ENCODE measurements at places on chromosomes 6 and 20. TPM values are rescaled to one million over a fixed set of nuclear protein-coding genes. Genes with fewer than 3 reads are reported as not detected.

The BNIP5 gene
- not detected for total RNA-seq

The BANF2 gene
- total RNA-seq: not detected

GRCh38 chr20:52787962-52788361 is 184.2 kb upstream of the TSHZ2 start:
- no peak for DNase-seq

The RIPPLY2 gene
- total RNA-seq: not detected

The CRISP3 gene
- not detected for total RNA-seq

The RAET1L gene
- not detected for total RNA-seq

DNA sequence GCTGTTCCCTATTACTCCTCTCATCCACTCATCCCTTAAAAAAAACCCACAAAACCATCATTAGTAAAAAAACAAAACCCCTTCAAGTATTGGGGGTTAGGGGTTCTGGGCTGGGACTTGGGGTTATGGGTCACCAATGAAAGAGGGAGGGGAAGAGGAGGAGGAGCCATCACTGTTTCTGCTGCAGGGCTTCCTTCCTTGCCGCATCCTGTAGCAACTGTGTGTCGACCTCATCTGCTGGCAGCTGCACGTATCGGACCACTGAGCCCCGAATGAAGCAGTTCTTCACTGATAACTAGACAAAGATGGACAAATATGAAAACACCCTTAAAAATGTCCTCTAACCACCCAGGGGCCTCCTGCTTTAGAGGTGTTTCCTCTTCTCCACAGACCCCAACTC is 2.0 kb upstream of the VARS1 start:
- DNase-seq: no peak

The POU5F1 gene
- total RNA-seq: not detected

DNA sequence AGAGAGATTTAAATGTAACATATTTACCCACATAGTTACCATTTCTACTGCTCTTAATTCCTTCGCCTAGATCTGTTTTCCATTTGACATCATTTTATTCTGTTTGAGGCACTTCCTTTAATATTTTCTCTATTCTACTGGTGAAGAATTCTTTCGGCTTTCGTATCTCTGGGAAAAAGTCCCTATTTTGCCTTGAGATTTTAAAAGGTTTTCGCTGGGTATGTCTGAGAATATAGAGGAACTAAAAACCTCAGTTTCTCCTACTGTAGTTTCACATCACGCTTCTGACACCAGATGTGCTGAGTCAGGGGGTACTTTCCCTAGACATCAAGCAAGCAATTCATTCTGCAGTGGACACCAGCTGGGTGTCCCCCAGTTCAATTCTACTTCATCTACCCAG is 61.7 kb downstream of the E2F3 start:
- no peak for DNase-seq

The TREM2 gene
- not detected for total RNA-seq

The RUNX2 gene
- 19.2 TPM for total RNA-seq

The SHLD1 gene
- 8.3 TPM for total RNA-seq

DNA sequence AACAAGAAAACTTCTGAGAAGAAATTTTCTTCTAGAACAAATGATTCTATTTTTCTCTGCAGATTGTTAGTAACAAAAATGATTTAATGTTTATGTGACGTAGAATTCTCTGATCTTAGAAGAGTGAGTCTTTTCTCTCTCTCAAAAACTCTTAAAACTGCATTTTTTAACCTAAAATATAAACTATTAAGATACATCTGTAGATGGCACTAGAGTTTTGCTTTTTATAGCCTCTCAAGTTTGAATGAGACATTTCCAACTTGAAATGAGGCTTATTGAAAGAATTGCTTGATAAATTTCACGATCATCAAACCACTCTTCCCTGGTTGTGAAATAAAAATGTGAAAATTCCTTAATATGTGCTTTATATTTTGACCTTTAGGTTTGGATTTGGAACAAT is 53.8 kb downstream of the PHF3 start:
- no peak for DNase-seq

The FAM162B gene
- not detected for total RNA-seq

GRCh38 chr20:49602345-49603208 is 34.6 kb upstream of the PTGIS start:
- no peak for DNase-seq

The MAFB gene
- 38.9 TPM for total RNA-seq
